ENCODE measurements at places on chromosomes 5 and 9. TPM values are rescaled to one million over a fixed set of nuclear protein-coding genes. Genes with fewer than 3 reads are reported as not detected.

- DNase-seq, result no peak
Measured at GRCh38 chr9:75601280-75601679, 289.2 kb upstream of the PCSK5 start.

GRCh38 chr9:127886401-127886972, 9.0 kb upstream of the AK1 start:
- DNase-seq, result no peak

GRCh38 chr9:14827805-14828204, 82.4 kb downstream of the FREM1 start:
- DNase-seq, result no peak

DNA sequence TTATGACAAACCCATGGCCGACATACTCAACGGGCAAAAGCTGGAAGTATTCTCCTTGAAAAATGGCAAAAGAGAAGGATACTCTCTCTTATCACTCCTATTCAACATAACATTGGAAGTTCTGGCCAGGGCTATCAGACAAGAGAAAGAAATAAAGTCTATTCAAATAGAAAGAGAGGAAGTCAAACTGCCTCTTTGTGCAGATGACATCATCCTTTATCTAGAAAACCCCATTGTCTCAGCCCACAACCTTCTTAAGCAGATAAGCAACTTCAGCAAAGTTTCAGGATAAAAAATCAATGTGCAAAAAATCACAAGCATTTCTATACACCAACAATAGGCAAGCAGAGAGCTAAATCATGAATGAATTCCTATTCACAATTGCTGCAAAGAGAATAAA, 1799.9 kb upstream of the ACO1 start:
- no peak for DNase-seq

DNA sequence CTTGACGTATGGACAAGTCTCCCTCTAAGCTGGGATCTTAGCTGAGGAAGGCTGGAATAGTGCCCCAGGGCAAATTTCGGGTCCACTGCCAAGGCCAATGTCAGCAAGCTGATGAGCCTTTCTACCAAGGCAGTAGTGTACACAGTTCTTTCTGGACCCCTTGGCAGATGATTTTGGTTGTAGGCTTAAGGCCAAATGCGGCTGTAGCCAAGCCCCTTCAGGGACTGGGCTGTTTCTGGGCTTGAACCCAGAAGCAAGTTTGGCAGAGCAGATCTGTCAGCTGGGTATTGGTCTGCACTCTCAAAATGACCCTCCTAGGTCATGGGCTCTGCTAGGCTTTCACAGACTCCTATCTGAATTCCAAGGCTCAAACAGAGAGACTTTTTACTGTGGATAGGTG, 121.6 kb downstream of the ADAMTSL1 start:
- no peak for DNase-seq

DNA sequence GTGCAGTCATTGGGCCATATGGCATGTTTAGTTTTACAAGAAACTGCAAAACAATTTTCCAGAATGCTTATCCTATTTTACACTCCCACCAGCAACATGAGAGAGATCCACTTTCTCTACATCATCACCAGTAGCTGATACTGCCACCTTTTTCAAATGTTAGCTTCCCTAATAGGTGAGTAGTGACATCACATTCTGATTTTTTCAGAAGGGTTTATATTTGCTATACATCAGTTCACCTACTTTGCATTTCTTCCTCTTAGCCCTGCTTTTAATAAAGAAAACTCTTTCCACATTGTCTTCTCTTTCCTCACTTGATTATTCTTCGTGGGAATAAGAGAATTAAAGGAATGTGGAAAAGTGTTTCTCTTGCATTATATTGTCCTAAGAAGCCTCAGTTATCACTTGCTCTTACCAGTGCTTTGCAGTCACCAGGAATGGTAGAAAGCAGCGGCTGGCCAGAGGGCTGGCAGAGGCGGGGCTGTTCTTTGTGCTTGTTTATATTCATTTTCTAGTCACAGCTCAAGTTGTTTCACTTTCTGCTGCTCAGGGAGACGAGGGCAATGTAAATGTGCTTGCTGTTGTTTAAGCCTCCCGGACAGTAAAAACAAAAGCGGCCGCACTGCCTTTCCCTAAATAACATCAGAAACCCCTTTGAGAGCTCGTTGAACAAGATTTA, 164.8 kb downstream of the HSD17B3 start:
- DNase-seq, result no peak

- no peak for DNase-seq
Measured at GRCh38 chr5:110687485-110687884, 39.0 kb downstream of the TMEM232 start.

- DNase-seq, result no peak
Measured at GRCh38 chr5:170469414-170469813, 34.4 kb upstream of the KCNIP1 start.

- peak; percentile 35 for DNase-seq
Measured at GRCh38 chr9:109063760-109064159, 50.5 kb upstream of the CTNNAL1 start.

GRCh38 chr5:119063579-119064379, 7.1 kb upstream of the DMXL1 start:
- DNase-seq, result peak; percentile 17

DNA sequence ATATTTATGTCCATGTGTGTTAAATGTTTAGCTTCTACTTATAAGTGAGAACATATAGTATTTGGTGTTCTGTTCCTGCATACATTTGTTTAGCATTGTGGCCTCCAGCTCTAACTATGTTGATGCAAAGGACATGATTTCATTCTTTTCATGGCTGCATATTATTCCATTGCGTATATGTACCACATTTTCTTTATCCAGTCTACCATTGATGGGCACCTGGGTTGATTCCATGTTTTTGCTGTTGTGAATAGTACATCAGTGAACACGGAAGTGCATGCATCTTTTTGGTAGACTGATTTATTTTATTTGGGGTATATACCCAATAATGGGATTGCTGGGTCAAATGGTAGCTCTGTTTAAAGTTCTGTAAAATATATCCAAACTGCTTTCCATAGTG, 359.0 kb downstream of the SLCO4C1 start:
- DNase-seq, result no peak

NR2F1 gene
- 88.4 TPM for total RNA-seq

SLC28A3 gene
- total RNA-seq, result not detected

ZDHHC11B gene
- total RNA-seq, result 0.40 TPM

FGF1 gene
- 9.7 TPM for total RNA-seq

GOLGA1 gene
- total RNA-seq, result 8.6 TPM

FABP6 gene
- total RNA-seq, result 2.0 TPM

CNTRL gene
- 6.0 TPM for total RNA-seq

Measured in PC-3 (cell line).